ENCODE measurements at places on chromosomes 3 and 15.

- no peak for DNase-seq
Observed at GRCh38 chr3:20071175-20071574, 30.9 kb downstream of the KAT2B start.

DNA sequence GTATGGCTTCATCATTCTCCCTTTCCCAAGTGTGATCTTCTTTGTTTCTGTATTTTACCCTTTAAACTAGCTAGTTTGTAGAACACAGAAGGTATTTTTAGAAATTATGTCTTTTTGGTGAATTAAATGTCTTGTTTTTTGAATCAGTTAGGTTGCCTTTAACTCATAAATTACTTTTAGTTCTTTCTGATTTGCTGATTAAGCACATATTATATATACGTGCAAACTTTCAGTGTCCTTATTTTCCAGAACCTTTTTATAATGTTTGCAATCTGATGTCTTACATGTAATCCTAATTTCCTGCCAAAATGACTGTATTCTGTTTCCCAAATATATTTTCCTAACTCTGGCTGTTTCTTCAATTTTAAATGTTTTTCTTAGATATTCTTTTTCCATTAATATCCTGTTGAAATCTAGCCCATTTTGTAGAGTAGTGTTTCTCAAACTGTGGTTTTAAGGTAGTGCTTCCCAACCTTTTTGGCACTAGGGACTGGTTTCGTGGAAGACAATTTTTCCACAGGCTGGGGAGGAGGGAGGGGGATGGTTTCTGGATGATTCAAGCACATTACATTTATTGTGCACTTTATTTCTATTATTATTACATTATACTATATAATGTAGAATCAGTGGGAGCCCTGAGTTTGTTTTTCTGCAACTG, 51.8 kb downstream of the CHD2 start:
- DNase-seq: no peak

DNA sequence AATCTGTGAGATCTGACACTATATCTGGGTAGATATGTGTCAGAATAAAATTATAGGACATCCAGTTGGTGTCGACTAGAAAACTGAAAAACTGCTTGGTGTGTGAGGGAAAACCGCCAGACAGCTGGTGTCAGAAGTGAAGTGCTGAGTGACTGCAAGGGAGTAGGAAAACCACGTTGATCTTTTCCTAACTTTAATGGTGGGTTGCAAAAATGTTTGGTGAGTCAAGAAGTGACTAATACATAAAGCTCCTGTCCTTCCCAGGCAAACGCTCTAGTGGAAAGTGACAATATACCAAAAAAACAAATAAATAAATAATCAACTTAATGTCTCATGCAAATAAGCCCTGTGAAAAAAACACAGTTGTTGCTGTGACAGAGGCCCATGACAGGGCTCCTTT, 7.3 kb upstream of the CD96 start:
- no peak for DNase-seq

DNA sequence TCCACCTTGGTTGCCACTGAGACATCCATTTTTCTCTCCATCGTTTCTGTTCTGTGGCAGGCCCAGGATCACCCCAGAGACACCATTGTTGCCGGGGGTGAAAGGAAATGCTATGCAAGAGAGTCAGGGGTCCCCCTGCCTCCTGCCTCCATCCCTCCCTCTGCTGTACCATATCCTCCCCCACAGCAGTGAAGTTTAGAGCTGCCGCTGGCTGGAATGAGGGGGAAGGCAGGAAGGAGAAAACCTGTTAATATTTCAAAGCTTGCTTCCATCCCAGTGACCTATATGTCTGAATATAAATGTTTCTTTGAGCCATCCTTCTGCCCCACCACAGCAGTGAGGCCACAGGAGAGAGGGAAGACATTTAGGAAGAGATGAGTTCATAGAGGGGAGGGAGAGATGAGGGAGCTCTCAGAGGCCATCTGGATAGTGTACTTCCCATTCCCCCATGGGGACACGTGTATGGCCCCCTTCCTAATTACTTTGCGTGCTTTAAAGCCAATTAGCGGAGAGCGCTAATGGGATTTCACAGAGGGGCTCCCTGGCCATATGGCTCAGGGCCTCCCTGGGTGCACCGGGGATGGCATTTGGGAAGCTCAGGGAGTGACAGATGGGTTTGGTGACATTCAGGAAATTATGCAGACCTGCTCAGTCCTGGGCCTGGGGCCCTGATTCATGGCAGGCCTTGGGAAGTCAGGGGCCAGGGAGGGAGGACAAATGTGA, 40.4 kb upstream of the CHRNB4 start:
- DNase-seq: no peak

- no peak for DNase-seq
Observed at GRCh38 chr15:67578020-67578600, 35.6 kb downstream of the MAP2K5 start.

GRCh38 chr3:178193846-178194245, 342.4 kb upstream of the KCNMB2 start:
- DNase-seq: no peak

DNA sequence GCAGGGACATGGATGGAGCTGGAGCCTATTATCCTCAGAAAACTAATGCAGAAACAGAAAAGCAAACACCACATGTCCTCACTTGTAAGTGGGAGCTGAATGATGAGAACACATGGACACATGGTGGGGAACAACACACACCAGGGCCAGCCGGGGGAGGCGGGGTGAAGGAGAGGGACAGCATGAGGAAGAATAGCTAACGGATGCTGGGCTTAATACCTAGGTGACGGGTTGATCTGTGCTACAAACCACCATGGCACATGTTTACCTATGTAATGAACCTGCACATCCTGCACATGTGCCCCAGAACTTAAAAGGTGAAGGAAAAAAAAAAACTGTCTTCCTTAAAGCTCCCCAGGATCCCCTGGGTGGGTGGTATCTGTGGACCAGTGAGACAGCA, 87.1 kb downstream of the ADAMTS17 start:
- no peak for DNase-seq

GRCh38 chr15:58182460-58183163, 44.4 kb downstream of the AQP9 start:
- DNase-seq: peak; percentile 3

DNA sequence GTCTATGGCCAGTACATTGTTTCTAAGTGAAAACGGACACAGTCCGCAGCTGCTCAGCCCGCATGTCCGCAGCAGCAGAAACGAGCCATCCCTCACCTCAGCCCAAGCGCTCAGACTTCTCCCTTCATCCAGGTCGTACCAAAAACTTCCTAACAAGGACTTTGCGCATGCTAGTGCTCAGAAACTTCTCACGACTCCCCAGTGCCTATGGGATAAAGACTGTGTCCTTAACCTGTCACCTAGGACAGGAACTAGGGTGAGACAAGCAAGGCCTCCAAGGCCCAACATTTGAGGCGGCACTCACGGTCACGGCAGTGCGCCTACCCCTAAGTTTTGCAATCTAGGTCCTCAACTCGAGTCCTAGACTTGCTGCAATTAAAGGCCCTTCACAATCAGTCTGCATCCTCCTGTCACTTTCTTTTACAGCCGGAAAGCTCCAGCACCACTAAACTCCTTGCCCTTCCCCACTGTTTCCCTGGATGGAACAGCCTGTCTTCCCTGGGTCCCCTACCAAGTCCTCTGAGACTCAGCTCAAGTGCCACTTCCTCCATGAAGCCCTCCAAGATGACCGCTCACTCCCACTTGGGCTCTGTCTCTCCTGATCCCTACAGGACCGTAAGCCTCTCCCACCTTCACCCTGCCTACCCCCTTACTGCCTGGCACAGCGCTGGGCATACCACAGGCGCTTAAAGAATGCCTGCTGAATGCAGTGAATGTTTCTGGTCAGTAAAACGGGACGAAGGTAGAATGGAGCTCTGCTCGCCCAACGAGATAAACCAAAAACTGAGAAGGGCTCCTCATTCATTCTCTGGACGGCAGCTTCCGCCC, 1.2 kb downstream of the CLN6 start:
- no peak for DNase-seq

- DNase-seq: no peak
Observed at GRCh38 chr3:24258260-24258659, 236.4 kb downstream of the THRB start.

GRCh38 chr15:66982816-66983215, 82.6 kb upstream of the SMAD3 start:
- DNase-seq: no peak

DNA sequence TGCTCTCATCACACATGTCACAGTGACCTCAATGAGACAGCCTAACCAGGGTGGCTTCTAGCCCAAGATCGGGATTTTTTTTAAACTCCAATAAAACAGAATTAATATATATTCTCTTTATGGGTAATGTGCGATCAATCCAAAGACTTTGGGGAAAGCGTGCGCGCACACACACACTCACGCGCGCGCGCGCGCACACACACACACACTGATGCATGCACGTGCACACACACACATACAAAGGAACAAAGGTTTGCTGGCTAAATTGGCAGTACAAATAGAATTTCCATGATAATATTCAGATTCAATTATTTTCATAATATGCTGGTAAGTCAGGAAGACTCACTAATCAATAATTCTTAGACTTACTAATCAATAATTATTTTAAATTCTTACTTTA, 19.3 kb downstream of the IL17RD start:
- no peak for DNase-seq

GRCh38 chr3:138914870-138915502, 32.0 kb downstream of the FOXL2 start:
- DNase-seq: no peak

GRCh38 chr15:99092554-99093172, 12.2 kb upstream of the SYNM start:
- no peak for DNase-seq

DNA sequence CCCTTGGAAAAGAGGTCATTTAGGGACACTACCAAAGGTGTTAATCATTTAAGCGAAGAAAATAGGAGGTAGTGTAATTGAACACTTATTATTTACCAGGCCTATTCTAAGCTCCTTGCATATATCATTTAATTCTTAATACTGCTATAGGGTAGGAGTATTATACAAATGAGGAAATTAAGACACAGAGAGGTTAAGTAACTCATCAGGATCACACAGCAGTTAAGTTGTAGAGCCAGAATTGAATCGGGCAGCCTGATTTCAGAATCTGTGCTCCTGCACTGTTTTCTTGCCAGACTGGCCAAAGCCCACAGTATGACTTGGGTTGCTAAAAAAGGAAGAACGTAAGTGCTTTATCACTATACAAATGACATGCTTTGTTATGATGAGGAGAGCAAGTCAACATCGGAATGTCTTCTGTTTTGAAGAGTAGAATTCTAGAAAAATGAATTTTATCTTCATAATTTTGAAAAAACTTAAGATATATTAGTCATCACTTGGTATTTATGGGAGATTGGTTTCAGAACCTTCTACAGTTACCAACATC, 31.4 kb downstream of the HPS3 start:
- no peak for DNase-seq

DNA sequence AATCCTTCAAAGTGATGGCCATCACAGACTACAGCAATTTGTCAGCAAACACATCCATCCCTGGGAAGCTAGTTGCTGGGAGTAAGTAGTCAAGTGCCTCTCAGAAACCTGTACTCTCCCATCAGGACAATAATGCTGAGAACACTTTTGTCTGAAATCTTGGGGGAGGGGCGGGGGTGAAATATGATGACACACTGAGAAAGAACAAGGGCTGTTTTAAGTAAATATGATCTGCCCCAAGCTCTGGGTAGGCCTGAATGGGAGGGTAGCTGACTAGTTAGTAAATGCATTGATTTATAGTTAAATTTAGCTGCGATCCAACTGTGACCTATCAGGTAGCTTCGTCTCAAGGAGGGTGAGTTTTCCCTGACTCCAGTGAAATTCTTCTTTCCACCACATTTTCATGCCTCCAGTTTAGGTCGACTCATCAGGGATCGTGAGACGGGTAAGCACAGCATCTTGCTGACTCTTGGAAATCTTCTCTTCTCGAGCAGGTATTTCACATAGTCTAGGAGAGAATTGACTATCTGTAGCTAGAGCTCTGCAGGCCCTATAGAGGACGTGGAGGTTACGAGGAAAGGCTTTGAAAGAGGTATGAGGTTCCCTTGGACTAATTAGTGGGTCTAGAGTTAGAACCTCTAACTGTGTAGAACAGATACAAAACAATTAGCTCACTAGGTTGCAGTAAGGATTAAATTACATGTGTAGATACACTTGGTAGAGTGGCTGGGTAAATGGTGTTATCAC, 213.4 kb upstream of the SLC2A2 start:
- no peak for DNase-seq

GRCh38 chr3:28547677-28548076, 199.1 kb upstream of the AZI2 start:
- DNase-seq: no peak

DNA sequence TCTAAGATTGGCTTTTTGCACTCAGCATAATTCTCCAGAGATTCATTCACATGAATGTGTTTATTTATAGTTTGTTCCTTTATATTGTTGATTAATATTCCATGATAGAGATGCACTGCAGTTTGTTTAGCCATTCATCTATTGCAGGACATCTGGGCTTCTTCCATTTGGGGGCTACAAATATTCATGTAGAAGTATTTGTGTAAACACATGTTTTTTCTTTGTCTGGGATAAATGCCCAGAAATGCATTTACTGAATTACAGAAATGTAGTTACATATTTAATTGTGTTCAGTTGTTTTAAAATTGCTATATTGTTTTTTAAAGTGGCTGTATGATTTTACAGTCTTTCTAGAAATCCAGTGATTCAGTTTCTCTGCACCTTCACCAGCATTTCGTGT, 635.0 kb downstream of the ZIC1 start:
- DNase-seq: no peak

DNA sequence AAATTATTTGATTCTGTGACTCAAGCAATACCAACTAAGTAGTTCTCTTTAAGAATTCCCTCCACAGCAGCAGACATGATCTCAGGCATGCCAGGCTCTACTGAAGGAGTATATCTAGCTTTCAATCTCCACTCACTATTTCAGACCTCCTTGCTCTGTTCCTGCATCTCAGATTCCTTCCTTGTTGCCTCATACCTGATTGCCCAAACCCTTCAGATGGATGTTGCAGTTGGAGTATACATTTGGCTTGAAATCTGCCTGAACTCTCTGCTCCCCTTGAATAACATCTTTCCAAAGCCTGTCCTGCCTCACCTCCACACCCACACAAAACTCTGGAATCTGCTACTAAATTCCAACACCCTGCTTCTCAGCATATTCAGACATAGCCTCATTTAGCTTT, 19.8 kb upstream of the TM4SF4 start:
- no peak for DNase-seq

DNA sequence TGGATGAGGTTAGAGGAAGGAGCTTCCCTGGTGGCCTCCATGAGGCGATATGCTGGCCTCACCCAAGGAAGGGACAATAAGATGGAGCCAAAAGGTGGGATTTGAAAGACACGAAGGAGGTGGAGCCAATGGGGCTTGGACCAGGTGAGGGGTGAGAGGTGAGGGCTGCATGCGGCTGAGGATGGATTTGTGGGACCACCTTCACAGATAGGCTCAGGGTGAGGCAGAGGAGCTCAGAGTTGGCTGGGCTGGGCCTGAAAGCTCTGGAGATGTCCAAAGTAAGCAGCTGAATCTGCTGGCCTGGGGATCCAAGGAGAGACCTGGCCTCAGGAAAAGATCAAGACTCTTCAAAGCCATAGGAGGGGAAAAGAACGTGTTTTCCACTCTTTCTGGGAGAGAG, 49.8 kb downstream of the EXOG start:
- DNase-seq: no peak

- DNase-seq: no peak
Observed at GRCh38 chr3:81695302-81695701, 66.1 kb downstream of the GBE1 start.

All from stimulated activated CD4-positive, alpha-beta T cell treated with anti-CD3 and anti-CD28 coated beads, TNF-alpha, amount 100 ng/mL, for 24 hours (primary cell).